ENCODE measurements at places on chromosomes 4 and X. TPM values are rescaled to one million over a fixed set of nuclear protein-coding genes. Genes with fewer than 3 reads are reported as not detected.

REELD1 gene
- not detected for total RNA-seq

PAGE5 gene
- total RNA-seq, result not detected

PROM1 gene
- total RNA-seq, result 298 TPM

GPR173 gene
- total RNA-seq, result 26.3 TPM

SRP72 gene
- total RNA-seq, result 95.1 TPM
